Heart left ventricle (tissue), 16 donors: ENCODE measurements at places on chromosomes 6 and 20. TPM values are rescaled to one million over a fixed set of nuclear protein-coding genes. Genes with fewer than 3 reads are reported as not detected.

The SLC22A3 gene
- polyA plus RNA-seq = 0.61 TPM

GRCh38 chr6:53624502-53624901, 41.1 kb downstream of the KLHL31 start:
- no peaks in the 10 kb centered on the region for H3K27me3 ChIP-seq
- H3K4me3 ChIP-seq = no peak overlapping the region
- H3K36me3 ChIP-seq = no peaks in the 10 kb centered on the region
- H3K4me1 ChIP-seq = no peaks in the 10 kb centered on the region
- H3K27ac ChIP-seq = no peak overlapping the region
- DNase-seq = no peak

DNA sequence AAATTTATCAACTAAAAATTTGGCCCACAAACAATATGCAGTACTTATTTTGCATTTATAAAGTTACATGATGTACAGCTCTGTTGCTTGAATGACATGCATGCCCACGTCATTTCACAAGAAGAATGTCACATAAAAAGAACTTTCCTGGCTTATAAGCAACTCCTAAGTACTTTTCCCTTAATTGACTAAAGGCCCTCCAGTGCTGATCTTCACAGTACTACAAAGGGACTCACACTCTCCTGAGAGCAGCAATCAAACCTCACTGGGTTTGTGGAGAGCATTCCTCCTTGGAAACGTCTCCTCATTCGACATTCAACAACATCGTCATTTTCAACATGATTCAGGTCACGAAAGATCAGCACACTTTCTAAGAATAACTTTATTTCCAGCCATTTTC, 111.1 kb downstream of the IPCEF1 start:
- H3K27ac ChIP-seq = no peak overlapping the region
- H3K4me1 ChIP-seq = peaks cover 5% of the 10 kb centered on the region
- H3K27me3 ChIP-seq = no peaks in the 10 kb centered on the region
- DNase-seq = no peak
- no peaks in the 10 kb centered on the region for H3K36me3 ChIP-seq

DNA sequence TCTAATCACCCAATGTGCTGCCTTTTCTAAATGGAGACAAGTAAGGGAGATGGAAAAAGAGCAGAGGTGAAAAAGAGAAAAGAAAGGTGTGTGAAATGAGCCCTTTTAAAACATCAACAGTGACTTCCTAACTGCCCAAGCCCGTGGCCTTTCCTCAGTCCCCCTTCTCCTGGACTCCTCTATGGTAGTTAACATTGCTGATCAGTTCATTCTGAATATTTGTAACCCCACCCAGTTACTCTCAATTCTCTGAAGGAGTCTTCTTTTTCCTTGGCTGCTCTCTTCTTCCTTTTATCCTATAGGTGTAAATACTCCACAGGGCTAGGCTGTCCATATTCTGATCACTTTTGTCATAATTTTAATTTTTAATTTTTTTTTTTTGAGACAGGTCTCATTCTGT, 27.1 kb downstream of the TAF11 start:
- no peaks in the 10 kb centered on the region for H3K27me3 ChIP-seq
- no peak overlapping the region for H3K4me3 ChIP-seq
- no peaks in the 10 kb centered on the region for H3K36me3 ChIP-seq
- no peak overlapping the region for H3K27ac ChIP-seq
- DNase-seq = no peak
- peaks cover 25% of the 10 kb centered on the region for H3K4me1 ChIP-seq

GRCh38 chr6:162899148-162899547, 171.4 kb downstream of the PACRG start:
- H3K27ac ChIP-seq = no peak overlapping the region
- no peak overlapping the region for H3K4me3 ChIP-seq
- no peaks in the 10 kb centered on the region for H3K4me1 ChIP-seq
- no peaks in the 10 kb centered on the region for H3K36me3 ChIP-seq
- DNase-seq = no peak
